ENCODE measurements at places on chromosomes 7 and 10.

GRCh38 chr7:134477954-134478353 is 19.1 kb upstream of the AKR1B1 start:
- DNase-seq, result no peak

GRCh38 chr10:102679596-102679995 is 34.6 kb downstream of the ARL3 start:
- no peak for DNase-seq

- no peak for DNase-seq
Observed at GRCh38 chr10:84256510-84257342, 11.9 kb downstream of the RGR start.

DNA sequence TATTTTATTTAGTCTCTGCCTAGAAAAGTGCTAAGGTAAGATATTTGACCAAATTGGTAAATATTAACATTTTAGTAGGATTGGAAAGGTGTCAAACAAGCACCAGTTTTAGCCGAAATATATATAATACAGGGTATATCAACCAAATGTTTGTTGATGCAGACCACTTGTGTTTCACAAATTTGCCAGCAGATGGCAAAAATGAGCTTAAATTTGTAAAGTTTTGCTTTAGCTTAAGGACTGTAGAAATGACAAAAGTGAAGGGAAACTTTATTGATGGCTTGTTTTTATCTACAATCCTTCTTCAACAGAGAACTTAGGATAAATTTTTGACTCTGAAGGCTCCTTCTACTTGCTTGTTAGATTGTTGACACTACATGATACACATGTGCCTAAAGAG is 4.8 kb upstream of the POLR1F start:
- DNase-seq, result peak; percentile 42
